ENCODE measurements at places on chromosomes 6 and 20. TPM values are rescaled to one million over a fixed set of nuclear protein-coding genes. Genes with fewer than 3 reads are reported as not detected.

DNA sequence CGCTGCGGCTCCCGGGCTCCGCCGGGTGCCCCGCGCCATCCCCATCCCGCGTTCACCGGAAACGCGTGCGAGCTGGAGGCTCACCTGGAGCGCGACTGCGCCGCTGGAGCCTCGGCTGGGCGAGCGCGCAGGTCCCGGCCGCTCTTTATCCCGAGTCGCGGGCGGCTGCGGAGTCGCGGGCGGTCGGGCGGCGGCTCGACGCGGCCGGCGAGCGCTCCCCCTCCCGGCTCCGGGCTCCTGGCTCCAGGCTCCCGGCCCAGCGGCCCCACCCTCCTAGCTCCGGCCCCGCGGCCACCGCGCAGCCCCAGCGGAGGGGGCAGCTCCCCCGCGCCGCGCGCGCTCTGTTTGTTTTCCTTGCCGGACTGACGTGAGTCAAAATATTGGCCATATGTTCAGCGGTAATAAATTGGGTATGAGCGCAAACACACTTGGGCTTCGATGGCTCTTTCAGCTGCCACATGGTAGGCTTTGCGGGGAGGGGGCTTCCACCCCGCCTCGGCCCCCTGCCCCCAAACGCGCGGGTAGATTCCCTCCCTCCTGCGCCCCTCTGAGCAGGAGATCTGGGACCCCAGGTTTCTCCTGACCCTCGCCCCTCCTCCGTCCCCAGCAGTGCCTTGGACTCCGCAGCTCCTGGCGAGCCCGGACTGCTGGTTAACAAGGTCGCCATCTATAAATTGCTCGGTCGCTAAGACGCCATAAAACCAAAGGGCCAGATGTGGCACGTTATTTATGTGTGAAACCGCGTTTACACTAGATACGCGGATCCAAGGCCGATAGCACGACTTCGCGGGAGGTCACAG lies 8.8 kb upstream of the NKX2-2 start:
- H3K4me3 ChIP-seq, result peak overlapping the region; percentile 32
- H3K36me3 ChIP-seq, result no peaks in the 10 kb centered on the region
- no peak overlapping the region for H3K27ac ChIP-seq
- peaks cover 16% of the 10 kb centered on the region for H3K4me1 ChIP-seq
- H3K27me3 ChIP-seq, result peaks cover 8% of the 10 kb centered on the region

- no peak overlapping the region for H3K4me3 ChIP-seq
- no peaks in the 10 kb centered on the region for H3K36me3 ChIP-seq
- peaks cover 12% of the 10 kb centered on the region for H3K4me1 ChIP-seq
- H3K27ac ChIP-seq, result no peak overlapping the region
Observed at GRCh38 chr20:57075181-57075580, 191.3 kb downstream of the BMP7 start.

DNA sequence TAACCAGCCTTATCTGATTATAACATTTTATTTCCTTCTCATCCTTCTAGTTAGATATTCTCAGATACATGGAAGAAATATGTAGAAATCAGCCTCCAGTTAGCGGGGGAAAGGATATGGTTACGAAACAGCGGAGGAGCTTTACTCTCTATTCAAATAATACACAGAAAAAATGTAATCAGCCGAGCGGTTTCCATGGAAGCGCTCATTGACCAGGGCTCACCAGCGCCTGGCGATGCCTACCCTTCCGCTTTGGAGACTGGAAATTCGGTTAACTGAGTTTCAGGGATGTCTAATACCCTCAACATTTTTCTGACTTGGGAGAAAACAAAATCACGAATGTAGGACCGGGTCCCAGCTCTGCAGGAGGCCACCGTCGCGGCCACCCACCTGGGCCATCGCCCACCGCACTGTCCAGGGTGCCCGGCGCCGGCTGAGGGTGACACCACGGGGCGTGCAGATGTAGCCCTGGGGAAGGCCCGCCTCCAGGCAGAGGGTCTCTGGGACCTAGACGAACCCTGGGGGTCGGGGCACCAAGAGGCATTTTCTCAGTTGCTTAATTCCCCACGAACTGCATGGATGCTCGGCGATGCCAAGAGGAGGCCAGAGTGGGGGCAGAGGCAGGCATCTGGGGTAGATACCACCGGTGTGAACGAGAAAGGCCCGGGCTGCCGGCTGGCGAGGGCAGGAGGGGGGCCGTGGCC lies 1.7 kb downstream of the PRR18 start:
- H3K4me1 ChIP-seq, result no peaks in the 10 kb centered on the region
- no peaks in the 10 kb centered on the region for H3K36me3 ChIP-seq
- H3K4me3 ChIP-seq, result no peak overlapping the region

GRCh38 chr20:57570145-57570850 lies 9.4 kb downstream of the PCK1 start:
- H3K36me3 ChIP-seq, result no peaks in the 10 kb centered on the region
- no peak for DNase-seq
- H3K27me3 ChIP-seq, result no peaks in the 10 kb centered on the region
- H3K27ac ChIP-seq, result no peak overlapping the region
- H3K4me3 ChIP-seq, result no peak overlapping the region

GRCh38 chr6:20718705-20719653 lies 184.7 kb downstream of the CDKAL1 start:
- no peaks in the 10 kb centered on the region for H3K27me3 ChIP-seq
- no peaks in the 10 kb centered on the region for H3K4me1 ChIP-seq
- DNase-seq, result no peak
- no peak overlapping the region for H3K4me3 ChIP-seq

- no peaks in the 10 kb centered on the region for H3K36me3 ChIP-seq
- peak overlapping the region; percentile 89 for H3K27ac ChIP-seq
- no peak for DNase-seq
- H3K27me3 ChIP-seq, result no peaks in the 10 kb centered on the region
- H3K4me3 ChIP-seq, result no peak overlapping the region
Observed at GRCh38 chr6:74137911-74138310, 441.9 kb downstream of the CD109 start.

DNA sequence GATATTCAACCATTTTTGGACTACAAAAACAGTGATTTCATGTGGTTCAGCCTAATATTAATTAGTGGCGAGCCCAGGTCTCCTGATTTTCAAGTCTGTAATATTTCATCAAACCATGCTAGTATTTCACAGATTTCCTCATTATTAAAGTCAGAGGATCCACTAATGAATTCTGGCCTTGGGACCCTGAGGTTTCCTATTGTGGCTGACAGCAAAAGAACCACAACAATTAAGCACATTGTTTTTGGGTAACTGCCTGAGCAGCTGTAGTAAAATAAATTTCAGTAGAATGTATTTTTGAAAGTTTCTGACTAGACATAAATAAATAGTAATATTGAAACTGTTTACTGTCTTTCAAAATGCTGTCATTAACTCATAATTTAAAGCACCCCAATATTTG lies 630.7 kb upstream of the MMS22L start:
- no peak overlapping the region for H3K27ac ChIP-seq
- H3K36me3 ChIP-seq, result no peaks in the 10 kb centered on the region
- DNase-seq, result no peak
- no peaks in the 10 kb centered on the region for H3K4me1 ChIP-seq
- H3K27me3 ChIP-seq, result no peaks in the 10 kb centered on the region

DNA sequence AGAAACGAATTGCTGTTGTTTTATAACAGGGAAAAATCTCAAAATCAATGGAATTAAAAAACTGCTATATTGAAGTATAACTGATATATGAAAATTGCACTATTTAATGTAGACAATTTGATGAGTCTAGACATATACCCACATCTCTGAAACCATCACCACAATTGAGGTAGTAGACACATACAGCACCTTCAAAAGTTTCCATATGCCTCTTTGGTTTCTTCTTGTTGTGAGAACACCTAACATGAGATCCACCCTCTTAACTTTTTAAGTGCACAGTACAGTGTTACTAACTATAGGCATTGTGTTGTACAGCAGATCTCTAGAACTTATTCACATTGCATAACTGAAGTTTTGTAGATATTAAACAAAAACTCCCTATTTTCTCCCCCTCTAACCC lies 14.0 kb upstream of the SLC17A5 start:
- peaks cover 6% of the 10 kb centered on the region for H3K4me1 ChIP-seq
- H3K27me3 ChIP-seq, result no peaks in the 10 kb centered on the region
- no peak for DNase-seq

GRCh38 chr6:36615018-36615761 lies 21.0 kb downstream of the SRSF3 start:
- H3K27me3 ChIP-seq, result no peaks in the 10 kb centered on the region
- no peaks in the 10 kb centered on the region for H3K4me1 ChIP-seq
- H3K4me3 ChIP-seq, result no peak overlapping the region
- 0 out of 2 replicates have a peak, but pooled peaks cover 1% of the 10 kb centered on the region for H3K36me3 ChIP-seq

- H3K4me1 ChIP-seq, result peaks cover 41% of the 10 kb centered on the region
- DNase-seq, result peak; percentile 91
- no peaks in the 10 kb centered on the region for H3K36me3 ChIP-seq
- H3K27ac ChIP-seq, result peak within 1 kb of the TSS; percentile 99
Observed at GRCh38 chr6:83430611-83431544, at the start of gene ME1. ME1 (minus strand) TSS chr6:83431051; CDS start chr6:83430954, 97 bp downstream.

The CLPSL2 gene
- 2.0 TPM for total RNA-seq

The ERVFRD-1 gene
- 0.29 TPM for total RNA-seq

The NKAPL gene
- total RNA-seq, result not detected
